ENCODE measurements at places on chromosomes 5 and 9.

DNA sequence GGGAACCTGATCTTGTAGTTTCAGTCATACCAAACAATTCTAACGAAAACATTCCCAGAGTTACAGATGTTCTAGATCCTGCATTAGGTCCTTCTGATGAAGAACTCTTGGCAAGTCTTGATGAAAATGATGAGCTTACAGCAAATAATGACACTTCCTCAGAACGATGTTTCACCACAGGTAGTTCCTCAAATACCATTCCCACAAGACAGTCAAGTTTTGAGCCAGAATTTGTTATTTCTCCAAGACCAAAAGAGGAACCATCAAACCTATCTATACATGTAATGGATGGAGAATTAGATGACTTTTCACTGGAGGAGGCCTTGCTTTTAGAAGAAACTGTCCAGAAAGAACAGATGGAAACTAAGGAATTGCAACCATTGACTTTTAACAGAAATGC is 21.0 kb downstream of the RMI1 start:
- DNase-seq: no peak

DNA sequence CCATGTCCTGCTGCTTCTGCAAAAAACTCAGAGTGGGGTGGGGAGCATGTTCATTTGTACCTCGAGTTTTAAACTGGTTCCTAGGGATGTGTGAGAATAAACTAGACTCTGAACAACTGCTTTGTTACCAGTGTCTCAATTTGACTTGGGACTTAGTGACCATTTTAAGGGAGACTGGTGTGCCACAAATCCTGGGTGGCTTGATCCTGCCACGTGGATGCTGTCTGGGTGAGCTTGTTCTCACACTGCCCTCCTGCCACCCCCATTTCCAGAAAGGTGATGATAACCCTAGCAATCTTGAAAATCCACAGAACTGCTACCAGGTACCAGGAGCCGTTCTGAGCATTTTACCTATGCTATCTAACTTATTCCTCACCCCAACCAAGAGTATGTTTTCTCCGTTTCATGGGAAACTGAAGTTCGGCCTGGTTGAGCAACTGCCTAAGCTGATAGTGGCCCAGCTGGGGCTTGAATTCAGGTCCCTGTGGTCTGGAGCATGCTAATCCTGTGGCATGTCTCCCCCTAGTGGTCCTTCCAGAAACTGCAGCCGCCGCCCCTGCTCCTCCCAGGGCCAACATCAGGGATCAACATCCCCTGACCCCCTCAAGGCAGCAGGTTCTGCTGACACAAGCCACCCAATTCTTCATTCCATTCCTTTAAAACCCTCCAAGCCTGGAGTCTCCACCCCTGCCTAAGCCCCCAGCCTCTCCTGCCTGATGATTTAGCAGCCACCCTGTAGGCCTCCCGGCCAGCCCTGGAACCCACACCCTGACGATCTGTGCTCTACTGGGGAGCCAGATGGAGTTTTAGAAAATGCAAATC is 2.8 kb downstream of the IL3 start:
- no peak for DNase-seq

DNA sequence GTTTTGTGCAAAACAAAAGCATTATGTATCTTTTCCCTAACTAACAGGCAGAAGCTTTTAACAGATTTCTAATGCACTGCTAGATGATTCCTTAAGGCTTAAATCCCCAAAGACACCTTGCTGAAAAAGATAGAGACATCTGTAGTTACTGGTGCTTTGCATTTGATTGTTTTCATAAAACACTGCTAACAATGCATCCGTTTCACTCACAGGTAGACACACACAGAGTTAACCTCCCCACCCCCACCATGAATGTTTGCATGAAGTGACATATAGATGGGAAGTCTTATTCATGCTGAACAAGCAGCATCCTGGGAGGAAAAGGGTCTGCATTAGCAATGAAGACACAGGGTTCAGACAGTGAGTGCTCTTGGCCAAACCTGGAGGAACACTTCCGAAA is 100.9 kb downstream of the ASTN2 start:
- no peak for DNase-seq

- no peak for DNase-seq
Observed at GRCh38 chr5:79235261-79235633, 684 bp upstream of the JMY start.

DNA sequence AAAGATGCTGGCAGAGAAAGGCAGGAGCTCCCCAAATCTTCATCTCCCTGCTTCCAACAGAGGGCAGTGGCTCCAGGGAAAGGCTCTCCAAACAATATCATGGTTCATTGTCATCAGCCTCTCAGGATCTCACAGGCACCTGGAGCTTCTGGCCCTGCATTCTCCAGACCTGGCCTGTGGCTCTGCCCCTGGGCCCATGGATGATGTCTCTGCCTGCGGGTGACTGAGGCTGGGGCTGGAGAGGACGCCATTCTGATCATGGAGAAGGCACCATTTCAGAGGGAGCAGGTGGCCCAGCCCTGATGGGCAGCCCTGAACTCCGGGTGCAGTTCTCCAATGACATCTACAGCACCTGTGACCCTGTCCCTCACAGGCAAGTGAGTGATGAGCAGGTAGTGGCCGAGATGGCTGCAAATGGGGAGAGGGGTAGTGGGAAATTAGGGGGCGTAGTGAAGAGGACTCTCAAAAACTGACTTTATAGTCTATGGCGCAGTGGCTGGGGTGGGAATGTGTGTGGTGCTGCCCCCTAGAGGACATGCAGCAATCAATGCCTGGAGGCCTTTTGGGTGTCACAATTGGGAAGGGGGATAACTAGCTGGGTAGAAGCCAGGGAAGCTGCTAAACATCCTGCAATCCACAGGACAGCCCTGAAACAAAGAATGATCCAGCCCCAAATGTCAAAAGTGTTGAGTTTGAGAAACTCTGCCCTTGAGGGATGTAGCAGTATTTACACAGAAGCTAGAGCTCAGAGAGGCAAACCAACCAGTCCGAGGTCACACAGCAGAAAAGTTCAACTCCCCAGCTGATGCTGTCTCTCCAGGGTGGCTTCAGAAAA is 3.2 kb downstream of the SH3PXD2B start:
- DNase-seq: no peak

GRCh38 chr9:15239816-15240215 is 67.2 kb downstream of the TTC39B start:
- DNase-seq: no peak

DNA sequence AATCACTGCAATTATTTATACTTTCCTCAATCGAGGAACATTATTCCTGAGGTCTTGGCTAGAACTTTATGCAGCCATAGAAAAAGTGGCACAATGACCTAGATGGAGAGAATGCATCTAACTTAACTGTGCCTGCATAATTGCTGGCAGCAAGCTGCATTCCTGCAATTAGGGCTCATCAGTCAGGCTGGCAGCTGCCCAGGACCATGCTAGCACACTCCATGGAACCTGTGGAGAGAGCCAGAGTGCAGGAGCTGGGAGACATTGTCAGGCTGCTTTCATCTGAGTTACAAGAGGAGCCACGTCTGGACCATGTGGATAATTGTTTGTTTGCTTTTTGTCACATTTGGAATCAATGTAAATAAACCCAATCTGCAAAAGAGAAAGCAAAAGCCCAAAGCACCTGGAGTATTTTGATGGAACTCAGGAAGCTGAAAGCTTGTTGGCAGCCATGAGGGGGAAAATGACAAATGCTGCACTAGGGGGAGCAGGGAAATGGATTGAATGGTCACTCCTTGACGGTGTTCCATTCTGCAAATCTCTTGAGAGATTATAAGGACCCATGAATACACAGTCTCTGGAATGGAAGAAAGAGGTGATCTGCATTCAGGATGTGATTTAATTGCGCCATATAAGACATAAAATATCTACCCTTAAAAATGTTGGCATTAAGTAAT is 839.9 kb downstream of the MAT2B start:
- DNase-seq: no peak

DNA sequence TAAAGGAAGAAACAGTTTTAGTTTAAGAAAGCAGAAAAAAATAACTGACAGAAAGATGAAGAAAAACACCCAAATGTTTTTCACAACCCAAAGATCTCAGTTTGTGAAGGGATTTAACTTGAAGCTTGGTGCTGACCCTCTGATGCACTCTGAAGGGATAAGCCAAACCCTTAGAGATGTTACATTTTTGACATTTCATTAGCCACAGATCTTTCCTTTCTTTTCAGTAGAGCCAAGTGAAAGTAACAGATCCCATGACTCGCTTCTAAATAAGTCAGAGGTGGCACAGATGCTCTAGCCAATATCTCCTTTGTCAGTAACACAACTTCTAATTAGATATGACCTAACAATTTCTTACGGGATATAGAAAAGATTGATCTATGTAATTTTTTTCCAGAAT is 394.5 kb upstream of the EDIL3 start:
- no peak for DNase-seq

Measured in activated CD8-positive, alpha-beta memory T cell treated with anti-CD3 and anti-CD28 coated beads for 48 hours (primary cell).